ENCODE measurements at places on chromosomes 5 and 9.

GRCh38 chr5:10891193-10891592 is 130.2 kb upstream of the DAP start:
- DNase-seq = no peak

GRCh38 chr9:71816916-71817451 is 48.7 kb upstream of the CEMIP2 start:
- no peak for DNase-seq

- DNase-seq = no peak
Observed at GRCh38 chr9:35431467-35431866, 58.4 kb upstream of the RUSC2 start.

DNA sequence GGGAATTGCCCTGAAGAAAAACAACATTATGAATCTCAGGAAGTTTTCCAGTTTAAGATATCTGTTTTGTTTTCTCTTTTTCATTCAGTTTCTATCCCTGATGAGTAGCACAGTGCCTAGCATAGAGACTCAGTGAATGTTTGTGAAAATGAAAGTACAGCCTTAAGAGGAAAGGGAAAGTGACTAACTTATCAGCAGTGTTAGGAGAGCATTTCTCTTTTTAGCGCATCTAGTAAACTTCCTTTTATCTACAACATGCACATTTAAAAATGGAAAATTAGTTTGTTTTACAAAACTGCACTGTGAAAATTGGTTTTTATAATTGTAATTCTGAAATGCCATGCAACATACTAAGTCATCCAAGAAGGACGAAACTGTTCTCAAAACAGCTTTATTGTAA is 110.8 kb downstream of the SMARCA2 start:
- peak; percentile 27 for DNase-seq

DNA sequence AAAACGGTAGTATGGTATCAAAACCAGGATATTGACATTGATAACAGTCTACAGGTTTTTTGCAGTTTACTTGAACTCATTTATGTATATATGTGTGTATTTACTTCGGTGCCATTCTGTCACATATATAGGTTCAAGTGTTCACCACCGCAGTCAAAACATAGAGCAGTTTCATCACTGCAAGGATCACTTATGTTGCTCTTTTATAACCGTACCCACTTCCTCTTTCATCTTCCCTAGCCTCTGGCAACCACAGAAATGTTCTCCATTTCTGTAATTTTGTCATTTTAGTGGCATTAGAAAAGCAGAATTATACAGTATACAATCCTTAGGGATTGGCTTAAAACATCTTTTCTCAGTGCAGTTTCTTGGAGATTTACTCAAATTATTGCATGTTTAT is 90.3 kb downstream of the SH3GL2 start:
- DNase-seq = no peak

DNA sequence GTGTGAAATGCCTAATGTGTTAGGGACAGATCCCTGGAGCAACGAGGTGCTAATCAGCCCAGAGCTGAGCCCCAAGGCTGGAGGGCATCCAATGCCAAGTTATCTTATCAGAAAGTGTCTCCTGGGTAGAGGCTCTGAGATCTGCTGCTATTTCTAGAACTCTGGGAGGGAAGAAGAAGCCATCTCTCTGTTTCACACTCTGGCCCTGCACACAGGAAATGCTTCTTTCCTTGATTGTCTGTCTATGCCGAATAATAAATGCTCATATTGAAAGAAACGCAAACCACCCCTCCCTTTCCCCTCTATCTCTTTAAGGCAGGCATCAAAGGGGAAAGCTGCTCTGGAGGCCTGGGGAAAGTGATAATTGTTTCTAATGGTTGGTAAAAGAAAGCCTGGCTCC is 166.7 kb downstream of the PAPPA start:
- DNase-seq = peak; percentile 82

DNA sequence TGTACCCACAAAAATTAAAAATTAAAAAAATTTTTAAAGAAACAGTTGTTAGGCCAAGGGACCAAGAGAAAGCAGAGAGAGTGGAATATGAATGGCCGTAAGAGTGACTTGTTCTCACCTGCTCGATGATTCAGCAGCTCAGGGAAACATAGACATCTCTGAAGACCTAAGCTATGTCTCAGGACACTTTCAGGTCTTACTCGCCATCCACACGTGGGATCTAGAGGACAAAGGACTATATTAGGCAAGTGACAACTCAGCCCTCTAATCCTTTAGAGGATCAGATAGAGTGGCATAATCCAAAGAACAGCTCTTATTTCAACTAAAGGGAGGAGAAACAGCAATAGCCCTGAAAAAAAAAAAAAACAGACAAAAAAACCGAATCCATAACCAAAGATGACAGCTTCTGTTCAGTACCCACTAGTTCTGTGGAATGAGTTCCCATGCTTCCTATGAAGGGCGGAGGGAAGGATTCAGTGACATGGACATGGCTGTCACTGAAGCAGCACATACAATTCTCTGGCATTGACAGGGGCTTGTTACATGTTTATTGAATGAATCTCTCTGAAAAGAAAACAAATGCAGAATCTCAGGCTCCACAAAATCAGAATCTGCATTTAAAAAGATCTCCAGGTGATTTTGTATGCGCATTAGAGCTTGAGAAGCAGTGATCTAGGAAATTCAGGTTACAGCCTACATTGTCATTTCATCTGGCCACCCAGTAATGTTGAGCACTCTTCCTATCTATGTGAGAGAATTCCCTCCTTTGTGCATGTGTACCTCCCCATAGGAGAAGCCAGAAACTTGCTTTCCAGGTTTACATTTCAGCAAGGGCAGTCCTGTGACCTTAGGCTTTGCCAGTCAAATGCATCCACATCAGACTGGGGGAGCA is 96.0 kb downstream of the KIAA1958 start:
- DNase-seq = no peak

DNA sequence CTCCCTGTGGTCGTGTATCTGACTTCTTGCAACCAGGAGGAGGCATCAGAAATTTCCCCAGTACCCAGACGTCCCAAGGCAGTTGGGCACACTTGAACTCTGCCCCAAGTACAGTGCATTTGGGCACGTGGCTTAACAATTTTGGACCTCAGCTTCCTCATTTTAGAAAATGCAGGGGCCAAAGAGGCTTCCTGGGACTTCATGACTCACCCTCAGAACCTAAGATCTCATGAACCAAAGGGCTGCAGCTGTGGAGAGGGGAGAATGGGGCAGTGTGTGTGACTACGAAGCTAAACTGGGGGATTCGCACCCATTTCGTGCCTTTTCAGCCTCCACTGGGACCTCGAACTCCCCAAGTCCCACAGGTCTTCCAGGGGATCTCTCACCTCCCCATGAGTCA is 59.2 kb downstream of the SYK start:
- DNase-seq = peak; percentile 72

DNA sequence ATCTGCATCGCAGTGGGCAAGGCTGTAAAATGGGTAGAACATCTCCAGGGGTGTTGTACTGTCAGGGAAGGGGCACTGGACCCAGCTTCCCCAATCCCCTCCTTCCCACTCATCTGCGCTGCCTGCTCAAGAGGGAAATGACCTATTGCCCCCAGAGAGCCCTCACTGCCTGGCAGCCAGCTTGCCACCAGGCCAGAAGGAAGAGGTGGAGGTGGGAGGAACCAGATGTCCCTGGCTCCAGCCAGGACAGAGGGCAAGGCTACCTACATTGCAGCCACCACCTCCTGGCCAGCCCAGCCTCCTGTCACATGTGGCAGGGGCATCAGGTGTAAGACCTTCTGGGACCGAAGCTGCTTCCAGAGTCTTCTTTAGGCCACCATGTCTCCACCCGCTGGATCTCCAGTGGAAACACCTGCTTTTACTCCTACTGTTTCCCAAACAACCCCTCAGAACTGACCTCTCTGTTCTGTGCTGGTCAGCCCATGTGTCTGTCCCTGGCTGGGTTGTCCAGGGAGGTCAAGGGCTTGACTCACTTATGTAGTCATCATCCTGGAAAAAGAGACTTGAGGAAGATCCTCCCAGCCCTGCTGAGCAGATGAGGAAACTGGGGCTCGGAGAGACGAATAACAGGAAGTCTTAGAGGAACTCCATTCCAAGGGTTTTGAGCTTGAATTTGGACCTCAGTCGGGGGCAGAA is 42.3 kb downstream of the JADE2 start:
- no peak for DNase-seq

GRCh38 chr9:96553070-96553469 is 66.6 kb downstream of the CDC14B start:
- DNase-seq = no peak

DNA sequence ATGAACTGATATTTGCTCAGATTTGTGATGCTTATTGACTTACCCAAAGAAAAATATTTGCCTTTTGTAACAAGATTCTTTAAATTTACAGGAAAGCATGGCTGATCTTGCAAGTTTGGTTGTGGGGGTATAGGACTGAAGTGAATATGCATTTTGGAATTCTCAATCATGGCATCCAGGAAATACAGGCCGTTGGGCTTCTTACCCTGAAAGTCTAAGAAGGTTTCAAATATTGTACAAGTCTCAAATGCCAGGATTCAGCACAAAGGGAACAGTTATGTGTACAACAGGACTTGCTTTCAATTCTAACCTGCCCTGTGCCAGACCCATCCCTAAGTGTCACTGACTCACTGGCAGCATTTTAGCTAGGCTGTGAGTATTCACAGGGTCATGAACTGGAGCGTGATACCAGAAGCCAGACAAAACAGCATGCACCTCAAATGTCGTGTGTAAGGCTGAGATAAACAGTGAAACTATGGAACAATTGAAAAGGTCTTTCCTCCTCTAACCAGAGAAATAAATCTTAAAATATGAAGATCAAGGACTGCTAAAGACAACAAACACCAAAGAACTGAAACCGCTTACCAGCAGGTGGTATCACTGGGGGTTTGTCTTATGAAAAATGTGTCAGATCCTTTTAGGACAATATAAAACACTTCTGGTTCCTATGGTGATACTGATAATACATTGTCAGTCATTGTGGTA is 168.6 kb upstream of the RGMB start:
- no peak for DNase-seq

- no peak for DNase-seq
Observed at GRCh38 chr5:318341-318897, 3.1 kb upstream of the AHRR start.

DNA sequence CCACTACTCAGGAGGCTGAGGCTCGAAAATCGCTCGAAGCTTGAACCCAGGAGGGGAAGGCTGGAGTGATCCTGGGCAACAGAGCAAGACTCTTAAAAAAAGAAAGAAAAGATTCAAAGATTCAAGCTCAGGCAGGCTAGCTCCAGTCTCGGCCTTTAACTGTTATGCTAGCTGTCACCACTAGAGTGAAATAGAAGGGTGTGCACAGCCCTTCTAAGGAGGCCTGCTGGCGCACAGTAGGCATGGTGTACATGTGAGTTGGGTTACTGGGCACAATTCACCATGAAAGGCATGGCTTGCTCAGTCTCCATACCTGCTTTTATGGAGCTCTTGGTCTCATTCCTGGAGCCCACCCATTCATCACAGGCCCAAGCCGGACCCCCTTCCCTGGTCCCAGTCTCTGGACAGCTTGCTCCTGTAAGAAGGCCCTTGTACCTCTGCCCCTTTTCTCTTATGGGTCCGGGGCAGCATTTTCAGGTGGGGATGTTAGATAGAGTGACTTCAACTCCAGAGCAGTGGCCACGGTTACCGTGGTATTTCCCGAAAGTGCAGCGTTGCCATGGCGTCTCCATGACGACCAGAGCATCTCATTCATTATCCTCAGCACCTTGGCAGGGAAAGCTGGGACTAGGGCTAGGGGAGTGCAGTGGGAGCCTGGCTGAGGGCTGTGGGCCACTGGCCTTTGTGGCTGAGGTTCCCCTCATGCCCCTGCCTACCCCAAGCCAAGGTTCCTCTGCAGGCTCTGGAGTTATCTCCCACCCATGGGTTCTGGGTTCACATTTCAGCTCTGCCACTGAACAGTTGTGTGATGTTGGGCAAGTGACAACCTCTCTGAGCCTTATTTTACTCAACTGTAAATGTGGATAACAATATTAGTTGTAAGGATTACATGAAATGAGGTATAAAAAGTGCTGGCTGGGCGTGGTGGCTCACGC is 5.7 kb downstream of the NDST1 start:
- DNase-seq = peak; percentile 25

DNA sequence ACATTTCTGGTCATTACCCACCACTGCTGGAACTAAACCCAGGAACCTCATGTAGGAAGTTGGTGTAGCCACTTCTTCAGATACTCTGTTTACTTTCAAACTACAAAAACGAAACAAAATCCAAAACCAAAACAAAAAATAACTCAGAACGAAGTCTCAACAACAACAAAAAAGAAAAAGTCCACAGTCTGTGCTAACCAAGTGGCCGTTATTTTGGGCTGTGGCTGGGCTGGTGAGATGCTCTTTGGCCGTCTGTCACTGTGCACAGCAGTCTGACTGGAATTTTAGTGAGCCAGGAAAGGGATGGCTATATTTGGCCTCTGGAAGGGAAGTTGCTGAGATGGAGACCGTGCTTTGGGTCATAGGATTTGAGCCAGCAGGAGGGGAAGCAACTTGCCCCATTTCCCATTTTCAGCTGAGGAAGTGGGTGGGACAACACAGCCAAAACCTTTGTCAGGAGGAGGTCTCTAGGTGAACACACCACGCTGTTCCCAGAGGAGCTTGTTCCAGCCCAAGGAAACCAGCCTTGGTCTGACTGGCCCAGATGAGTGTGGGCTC is 334.1 kb downstream of the ZSWIM6 start:
- DNase-seq = no peak

- no peak for DNase-seq
Observed at GRCh38 chr5:163825661-163826060, 320.2 kb downstream of the MAT2B start.

Data from common myeloid progenitor, CD34-positive (primary cell).